Naive B cell (primary cell): ENCODE measurements at places on chromosomes 5 and 9. TPM values are rescaled to one million over a fixed set of nuclear protein-coding genes. Genes with fewer than 3 reads are reported as not detected.

Gene PCDH1
- not detected for polyA plus RNA-seq

Gene CDHR2
- polyA plus RNA-seq, result not detected

Gene FAM221B
- not detected for polyA plus RNA-seq

Gene PCDHGB2
- polyA plus RNA-seq, result 0.74 TPM

Gene TIMD4
- not detected for polyA plus RNA-seq

Gene PRPF4
- polyA plus RNA-seq, result 28.2 TPM

Gene GCNT4
- not detected for polyA plus RNA-seq

Gene TAF11L10
- not detected for polyA plus RNA-seq

Gene C5orf46
- polyA plus RNA-seq, result not detected

Gene IFNK
- not detected for polyA plus RNA-seq

Gene NR6A1
- not detected for polyA plus RNA-seq

Gene GABRA6
- not detected for polyA plus RNA-seq

Gene GALNT12
- polyA plus RNA-seq, result 0.80 TPM

Gene CD274
- 0.40 TPM for polyA plus RNA-seq

Gene SPATA9
- not detected for polyA plus RNA-seq

Gene GTF2H2
- polyA plus RNA-seq, result 6.4 TPM

Gene GLE1
- 29.8 TPM for polyA plus RNA-seq

Gene C5orf15
- polyA plus RNA-seq, result 37.4 TPM

Gene SHROOM1
- 0.26 TPM for polyA plus RNA-seq

Gene CDKN2B
- 0.25 TPM for polyA plus RNA-seq

Gene PTGES
- not detected for polyA plus RNA-seq

Gene ARHGAP26
- polyA plus RNA-seq, result 2.4 TPM

Gene PCDHGA5
- not detected for polyA plus RNA-seq

Gene IRX2
- polyA plus RNA-seq, result not detected

Gene SPAAR
- not detected for polyA plus RNA-seq

Gene NPR3
- polyA plus RNA-seq, result not detected

Gene UBAP1
- polyA plus RNA-seq, result 35.3 TPM

Gene C5orf58
- polyA plus RNA-seq, result not detected

Gene CRHBP
- not detected for polyA plus RNA-seq

Gene KCNV2
- polyA plus RNA-seq, result not detected

Gene GADD45G
- 2.9 TPM for polyA plus RNA-seq

Gene GRXCR2
- polyA plus RNA-seq, result not detected

Gene RNF44
- polyA plus RNA-seq, result 3.0 TPM

Gene SV2C
- not detected for polyA plus RNA-seq

Gene RABGAP1
- polyA plus RNA-seq, result 27.6 TPM

Gene IL5
- not detected for polyA plus RNA-seq

Gene REXO4
- 27.7 TPM for polyA plus RNA-seq

Gene ST6GALNAC6
- polyA plus RNA-seq, result 24.8 TPM

Gene ZMAT2
- 73.1 TPM for polyA plus RNA-seq

Gene ARPC5L
- polyA plus RNA-seq, result 44.1 TPM

Gene ITK
- polyA plus RNA-seq, result 0.35 TPM

Gene NUTM2G
- polyA plus RNA-seq, result not detected

Gene AQP7
- not detected for polyA plus RNA-seq

Gene IFNA13
- not detected for polyA plus RNA-seq

Gene SPINK6
- not detected for polyA plus RNA-seq

Gene MYO10
- not detected for polyA plus RNA-seq

Gene MCCC2
- 42.1 TPM for polyA plus RNA-seq

Gene RIGI
- 18.1 TPM for polyA plus RNA-seq
